ENCODE measurements at places on chromosomes 1 and 21.

DNA sequence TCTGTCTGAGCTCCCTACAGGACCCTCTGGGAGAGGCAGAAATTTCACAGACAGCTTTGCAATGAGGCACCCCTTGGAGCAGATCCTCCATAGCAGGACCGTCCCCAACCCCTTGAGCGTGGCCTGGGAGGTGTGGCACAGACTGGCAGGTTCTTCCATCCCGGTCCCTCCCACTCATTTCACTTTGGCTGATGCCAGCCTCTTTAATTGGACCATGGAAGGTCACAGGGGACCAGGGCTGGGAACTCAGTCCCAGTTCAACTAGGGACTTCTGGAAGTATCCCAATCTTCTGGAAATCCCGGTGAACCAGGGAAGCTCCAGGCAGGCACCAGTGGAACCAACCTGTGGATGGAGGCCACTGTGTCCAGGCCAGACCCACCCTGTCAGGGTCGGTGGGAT lies 83.7 kb downstream of the SPSB1 start:
- no peak for ATAC-seq

GRCh38 chr21:38654580-38654979 lies 151.1 kb upstream of the ETS2 start:
- no peak for ATAC-seq

DNA sequence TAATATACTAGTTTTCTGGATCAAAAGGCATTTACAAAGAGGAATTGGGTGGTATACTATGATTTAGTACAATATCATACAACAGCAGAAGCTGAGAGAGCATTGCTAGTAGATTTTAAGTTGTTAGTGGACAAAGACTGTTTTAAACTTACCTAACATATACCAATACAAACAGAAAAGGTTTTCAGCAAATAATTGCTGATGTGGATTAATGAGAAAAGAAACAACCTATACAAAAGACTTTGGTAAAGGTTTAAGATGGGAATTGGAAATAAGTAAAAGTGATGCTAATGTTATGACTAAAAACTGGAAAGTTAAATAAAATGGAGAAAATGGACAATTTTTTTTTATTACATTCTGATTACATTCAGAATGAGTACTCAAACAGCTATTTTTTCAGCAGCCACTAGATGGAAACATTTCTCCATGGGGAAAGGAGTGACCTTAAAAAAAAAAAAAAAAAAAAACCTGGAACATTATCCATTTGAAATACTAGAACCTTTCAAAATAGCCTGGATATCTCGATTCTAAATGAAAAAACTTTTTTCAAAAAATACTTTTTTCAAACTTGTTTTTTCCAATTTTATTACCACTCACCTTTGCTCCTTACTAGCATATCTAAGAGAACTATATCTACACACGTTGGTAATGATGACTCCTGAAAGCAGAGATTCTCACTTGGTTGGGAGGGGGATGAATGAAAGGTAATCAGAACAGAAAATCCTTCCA lies 55.4 kb downstream of the EPRS1 start:
- no peak for ATAC-seq

GRCh38 chr21:34999397-34999941 lies 49.6 kb downstream of the RUNX1 start:
- ATAC-seq: no peak

DNA sequence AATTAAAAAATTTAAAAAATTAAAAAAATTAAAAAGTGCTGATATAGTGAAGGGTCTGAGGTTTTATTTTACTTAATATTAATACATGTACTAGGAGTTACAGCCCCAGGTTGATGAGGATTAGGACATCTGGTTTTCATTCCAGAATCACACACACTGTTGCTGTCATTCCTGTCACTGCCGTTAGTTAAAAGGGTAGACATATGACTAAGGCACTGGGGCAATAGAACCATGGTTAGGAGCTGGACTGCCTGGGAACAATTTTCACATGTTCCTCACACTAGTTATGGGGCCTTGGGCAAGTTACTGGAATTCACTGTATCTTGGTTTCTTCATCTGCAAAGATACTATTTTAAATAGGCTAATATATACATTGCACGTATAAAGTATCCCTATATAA lies 191.8 kb upstream of the DPYD start:
- ATAC-seq: no peak

DNA sequence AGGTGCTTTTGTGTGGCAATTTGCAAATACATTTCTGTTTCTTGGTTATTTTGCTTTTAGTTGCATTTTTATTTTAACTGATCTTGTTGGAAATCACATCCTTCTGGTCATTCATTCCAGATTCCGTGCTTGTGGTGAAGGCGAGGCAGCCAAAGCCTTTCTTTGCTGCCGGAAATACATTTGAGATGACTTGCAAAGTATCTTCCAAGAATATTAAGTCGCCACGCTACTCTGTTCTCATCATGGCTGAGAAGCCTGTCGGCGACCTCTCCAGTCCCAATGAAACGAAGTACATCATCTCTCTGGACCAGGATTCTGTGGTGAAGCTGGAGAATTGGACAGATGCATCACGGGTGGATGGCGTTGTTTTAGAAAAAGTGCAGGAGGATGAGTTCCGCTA lies 34.8 kb upstream of the CD101 start:
- no peak for ATAC-seq

GRCh38 chr1:24418898-24419628 lies 3.5 kb downstream of the NIPAL3 start:
- ATAC-seq: peak; percentile 52

DNA sequence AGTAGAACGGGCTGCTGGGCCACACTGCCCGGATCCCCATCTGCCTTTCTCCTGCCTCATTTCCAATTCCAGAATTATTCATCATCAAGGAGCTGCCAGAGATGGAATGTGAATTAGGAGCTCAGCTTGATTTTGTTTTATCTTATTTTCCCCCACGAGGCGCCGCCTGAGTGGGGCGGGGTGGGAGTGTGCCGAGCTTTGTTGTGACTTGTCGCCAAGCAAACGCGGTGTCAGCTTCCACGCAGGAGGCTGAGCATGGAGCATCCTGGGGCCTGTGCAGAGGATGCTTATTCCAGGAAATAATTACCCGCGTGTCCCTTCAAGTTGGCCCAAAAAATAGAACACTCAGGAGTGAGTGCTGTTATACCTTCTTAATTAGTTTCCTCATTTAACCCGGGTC lies 91.2 kb downstream of the HMGB4 start:
- ATAC-seq: no peak

- ATAC-seq: no peak
These were observed 364.8 kb downstream of the CEP170 start for GRCh38 chr1:242890192-242890741.

GRCh38 chr1:231040019-231040799 lies at the start of gene FAM89A:
TSS of gene FAM89A (minus strand) at chr1:231040254. CDS start at chr1:231040211, 43 bp downstream.
- ATAC-seq: peak; percentile 86

- peak; percentile 46 for ATAC-seq
These were observed 7.3 kb upstream of the CACNA1S start for GRCh38 chr1:201119206-201120197.

DNA sequence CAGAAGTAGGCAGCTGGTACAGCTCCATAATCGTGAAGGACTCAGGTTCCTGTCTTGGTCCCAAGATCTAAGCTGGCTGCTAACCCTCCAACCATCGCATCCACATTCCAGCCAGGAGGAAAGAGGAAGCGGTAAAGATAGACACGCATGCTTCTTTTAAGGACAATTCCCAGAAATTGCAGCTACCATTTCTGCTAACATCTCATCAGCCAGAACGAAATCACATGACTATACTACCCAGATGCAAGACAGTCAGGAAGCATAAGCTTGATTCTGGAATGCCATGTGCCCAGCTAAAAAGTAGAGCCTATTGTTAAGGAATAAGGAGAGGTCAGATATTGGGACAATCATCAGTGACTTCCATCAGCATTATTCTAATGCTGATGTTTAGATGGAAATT lies 110.4 kb downstream of the EPHB2 start:
- ATAC-seq: no peak

DNA sequence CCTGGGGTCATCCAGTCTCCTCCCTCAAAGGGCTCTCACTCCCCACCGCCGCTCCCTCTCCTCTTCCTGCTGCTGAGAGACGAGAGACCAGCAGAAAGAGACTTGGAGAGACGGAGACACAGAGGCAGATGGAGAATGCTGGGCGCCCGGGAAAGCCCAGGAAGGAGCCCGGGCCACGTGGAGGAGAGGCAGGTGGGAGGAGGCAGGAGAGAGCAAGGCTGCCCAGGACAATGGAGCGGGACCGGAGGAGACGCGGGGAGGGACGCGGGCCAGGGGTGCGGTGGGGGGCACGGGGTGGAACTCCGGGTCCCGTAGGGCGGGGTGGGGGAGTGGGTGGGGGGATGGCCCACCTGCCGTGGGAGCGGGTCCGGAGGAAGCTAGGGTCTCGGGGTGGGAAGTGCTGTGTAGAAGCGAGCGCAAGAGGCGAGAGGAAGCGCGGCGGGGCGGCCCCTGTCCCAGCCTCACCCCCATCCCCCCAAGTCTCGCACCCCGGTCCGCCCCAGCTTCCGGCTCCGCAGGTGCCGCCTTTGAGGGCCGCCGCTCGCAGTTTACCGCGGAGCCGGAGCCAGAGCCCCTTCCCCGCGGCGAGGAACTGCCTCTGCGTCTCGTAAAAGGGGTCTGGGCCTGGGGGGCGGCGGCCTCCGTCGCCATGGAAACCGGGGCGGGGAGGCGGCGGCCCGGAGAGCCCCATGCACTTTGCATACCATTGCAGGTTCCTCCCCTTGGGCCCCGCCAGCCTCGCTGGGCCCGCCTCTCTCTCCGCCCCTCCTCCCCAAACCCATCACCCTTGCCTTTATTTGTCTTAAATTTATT lies 11.7 kb upstream of the EPHA2 start:
- peak; percentile 55 for ATAC-seq

All from esophagus mucosa (tissue), 1 donor.